Placental pericyte (primary cell): ENCODE measurements at places on chromosomes 12 and 14. TPM values are rescaled to one million over a fixed set of nuclear protein-coding genes. Genes with fewer than 3 reads are reported as not detected.

The NTN4 gene
- 5.5 and 16.3 TPM in 2 replicates for total RNA-seq

The CLEC4C gene
- not detected in 2 replicates for total RNA-seq

The PRH2 gene
- total RNA-seq = 0.29 TPM in 1 of 2 replicates, not detected in the other

The KRT72 gene
- not detected in 2 replicates for total RNA-seq

The IGF1 gene
- 0.14 and 0.22 TPM in 2 replicates for total RNA-seq

The KRT6C gene
- not detected in 2 replicates for total RNA-seq

The CLEC14A gene
- under 0.01 and 0.29 TPM in 2 replicates for total RNA-seq

The OTOGL gene
- under 0.01 and 0.14 TPM in 2 replicates for total RNA-seq

The TMBIM4 gene
- 103 and 118 TPM in 2 replicates for total RNA-seq

The CLEC4E gene
- not detected in 2 replicates for total RNA-seq

The ANKRD33 gene
- total RNA-seq = not detected in 2 replicates
